ENCODE measurements at places on chromosomes 16 and 17.

DNA sequence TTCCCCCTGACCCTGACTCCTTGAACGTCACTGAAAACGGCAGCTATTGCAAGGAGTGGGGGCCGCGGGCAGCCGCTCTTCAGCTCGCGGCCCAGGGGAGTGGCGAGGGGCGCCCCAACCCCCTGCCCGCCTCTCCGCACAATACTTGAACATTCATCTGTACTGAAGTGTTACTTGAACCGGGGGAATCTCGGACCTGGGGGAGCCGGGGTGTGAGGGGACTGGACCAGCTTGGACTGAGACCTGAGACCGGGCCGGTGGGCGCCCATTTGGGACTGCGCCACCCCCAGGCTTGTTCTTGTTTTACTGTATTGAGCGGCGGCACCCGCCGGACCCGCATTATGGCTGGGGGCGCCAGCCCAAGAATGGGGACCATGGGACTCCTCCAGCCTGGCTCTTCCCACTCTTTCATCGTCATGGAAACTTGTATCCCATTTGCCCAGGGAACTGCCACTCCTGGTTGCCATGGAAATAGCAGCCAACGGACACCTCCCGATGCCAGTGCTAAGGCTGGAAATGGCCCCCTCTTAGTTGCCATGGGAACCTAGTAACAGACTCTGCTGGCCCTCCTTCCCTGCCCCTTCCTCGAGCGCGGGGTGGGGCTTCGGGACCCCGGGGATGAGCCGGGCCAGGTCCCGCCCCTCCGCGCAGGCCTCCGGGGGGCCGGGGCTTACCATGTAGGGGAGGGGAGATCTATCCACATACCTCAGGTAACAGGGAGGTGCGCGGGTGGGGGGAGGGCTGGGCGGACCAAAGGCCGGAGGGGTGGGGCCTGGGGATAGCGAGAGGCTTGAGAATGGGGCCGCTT lies 805 bp upstream of the ORAI3 start:
- peak; percentile 87 for DNase-seq

DNA sequence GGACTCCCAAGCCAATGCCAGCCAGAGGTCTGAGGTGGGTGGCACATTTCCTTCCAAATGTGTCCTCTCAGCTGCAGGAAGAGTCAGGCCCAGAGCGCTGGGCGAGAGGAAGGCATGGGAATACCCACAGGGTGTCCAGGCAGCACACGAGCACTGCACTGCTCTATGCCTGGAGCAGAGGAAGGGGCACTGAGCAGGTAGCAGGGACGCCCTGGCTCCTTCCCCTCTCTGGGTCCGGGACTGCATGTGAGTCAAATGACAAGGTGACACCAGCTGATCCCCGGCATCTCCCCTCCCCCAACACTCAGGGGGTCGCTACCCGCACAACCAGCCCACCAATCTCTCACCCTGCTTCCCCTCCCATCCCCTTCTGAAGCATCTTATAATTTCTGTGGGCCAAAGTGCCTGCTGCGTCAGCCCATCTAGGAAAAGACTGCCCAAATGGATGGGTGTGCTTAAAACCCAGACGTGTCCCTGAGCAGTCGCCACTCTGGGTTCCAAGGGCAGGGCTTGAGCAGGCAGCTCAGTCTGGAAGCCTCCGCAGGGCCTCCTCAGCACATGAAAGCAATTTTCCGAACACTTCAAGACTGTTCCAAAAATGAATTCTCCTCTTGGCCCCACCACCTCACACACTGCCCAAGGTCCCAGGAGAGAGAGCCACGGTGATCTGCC lies 12.0 kb upstream of the BCAR1 start:
- no peak for DNase-seq

GRCh38 chr16:73234496-73234895 lies 186.6 kb upstream of the ZFHX3 start:
- DNase-seq, result no peak

DNA sequence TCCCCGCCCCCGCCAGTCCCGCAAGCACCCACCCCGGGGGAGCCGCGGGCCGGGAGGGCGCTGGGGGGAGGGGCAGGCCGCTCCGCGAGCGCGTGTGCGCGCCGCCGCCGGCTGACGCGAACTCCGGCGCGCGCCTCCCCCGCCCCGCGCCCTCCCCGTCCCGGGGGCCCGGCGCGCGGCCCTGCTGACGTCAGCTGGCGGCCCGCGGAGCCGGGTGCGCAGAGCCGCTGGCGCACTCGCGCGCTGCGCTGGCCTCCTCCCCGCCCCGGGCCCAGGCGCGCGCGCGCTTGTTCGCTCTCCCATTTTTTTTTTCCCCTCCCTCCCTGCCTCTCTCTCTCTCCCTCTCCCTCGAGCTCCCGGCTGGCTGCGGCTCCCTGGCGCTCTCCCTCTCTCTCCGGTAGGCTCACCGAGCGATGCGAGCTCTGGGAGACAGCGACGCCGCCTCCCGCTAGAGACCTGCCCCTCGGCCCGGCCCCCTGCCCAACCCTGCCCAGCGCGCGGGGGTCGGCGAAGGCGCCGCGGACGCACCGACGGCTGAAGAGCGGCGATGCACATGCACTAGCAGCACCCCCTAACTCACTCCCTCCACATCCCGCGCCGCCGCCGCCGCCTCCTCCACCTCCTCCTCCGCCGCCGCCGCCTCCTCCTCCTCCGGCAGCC lies at the start of gene GNAO1:
GNAO1 (plus strand) TSS at position 334 of the 660 bp plus-strand sequence. CDS start 747 bp downstream, outside the sequence.
- DNase-seq, result no peak

- peak; percentile 81 for DNase-seq
Observed at GRCh38 chr17:51275381-51275780, 15.0 kb downstream of the UTP18 start.

- DNase-seq, result no peak
Observed at GRCh38 chr17:64256913-64257807, 5.9 kb downstream of the TEX2 start.

DNA sequence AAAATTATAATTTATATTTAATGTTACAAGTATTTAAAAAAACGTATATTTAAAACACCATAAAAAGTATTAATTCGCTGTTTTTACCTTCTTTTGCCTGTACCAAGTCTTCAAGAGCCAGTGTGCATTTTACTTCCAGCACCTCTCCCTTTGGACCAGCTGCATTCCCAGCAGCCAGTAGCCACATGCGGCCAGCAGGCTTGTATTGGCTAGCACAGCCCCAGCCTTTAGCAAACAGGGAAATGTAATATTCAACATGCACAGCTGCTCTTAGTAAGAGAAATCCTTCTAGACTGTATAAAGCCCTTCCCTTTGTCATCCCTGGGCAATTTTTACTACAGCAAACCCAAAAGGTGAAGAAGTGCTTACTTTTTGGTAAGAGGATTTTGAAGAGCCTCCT lies 6.6 kb downstream of the DHODH start:
- DNase-seq, result no peak

- no peak for DNase-seq
Observed at GRCh38 chr16:56679078-56679730, 3.1 kb upstream of the MT1X start.

DNA sequence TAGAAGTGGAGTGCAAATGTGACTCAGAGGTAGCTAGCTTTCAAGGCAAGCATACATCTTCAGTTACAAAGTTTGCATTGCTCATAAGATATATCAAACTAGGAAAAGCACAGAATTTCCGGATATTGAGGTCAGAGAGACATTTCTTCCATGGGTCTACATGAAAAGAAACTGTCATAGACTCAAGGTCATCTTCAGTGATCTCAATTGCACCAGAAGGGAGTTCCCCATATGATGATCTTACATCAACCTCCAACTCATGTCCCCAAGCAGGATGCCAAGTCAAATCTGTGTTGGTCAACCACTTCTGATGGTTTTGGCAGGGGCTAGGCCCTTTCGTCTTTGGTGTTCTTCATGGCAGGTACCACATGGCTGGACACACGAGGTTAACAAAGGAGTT lies 459.9 kb upstream of the MAF start:
- no peak for DNase-seq

- no peak for DNase-seq
Observed at GRCh38 chr17:33874617-33875060, 380.4 kb upstream of the CCL2 start.

GRCh38 chr17:67582673-67583081 lies 135.1 kb upstream of the NOL11 start:
- no peak for DNase-seq

GRCh38 chr16:80274576-80275191 lies 266.1 kb upstream of the DYNLRB2 start:
- DNase-seq, result peak; percentile 48
